ENCODE measurements at places on chromosomes 4 and X. TPM values are rescaled to one million over a fixed set of nuclear protein-coding genes. Genes with fewer than 3 reads are reported as not detected.

The ALPK1 gene
- 14.3 TPM for polyA plus RNA-seq

The GSTCD gene
- polyA plus RNA-seq: 2.0 TPM

The PTPN13 gene
- polyA plus RNA-seq: 17.0 TPM

The LUZP4 gene
- not detected for polyA plus RNA-seq

The ZC4H2 gene
- 9.5 TPM for polyA plus RNA-seq

The GAB1 gene
- 10.7 TPM for polyA plus RNA-seq

The DCTD gene
- 69.5 TPM for polyA plus RNA-seq

The CNOT6L gene
- polyA plus RNA-seq: 20.0 TPM

The FGD1 gene
- polyA plus RNA-seq: 5.3 TPM

The DMP1 gene
- not detected for polyA plus RNA-seq

The NLGN4X gene
- polyA plus RNA-seq: 29.4 TPM

The SSX4B gene
- polyA plus RNA-seq: not detected

The UGT2B11 gene
- not detected for polyA plus RNA-seq

The P2RY8 gene
- 0.54 TPM for polyA plus RNA-seq

The VCX3B gene
- not detected for polyA plus RNA-seq

The MAPK10 gene
- 27.6 TPM for polyA plus RNA-seq

The KIAA0232 gene
- 8.7 TPM for polyA plus RNA-seq

The SERPINA7 gene
- polyA plus RNA-seq: 0.04 TPM

The EMCN gene
- polyA plus RNA-seq: 11.8 TPM

The EFHC2 gene
- polyA plus RNA-seq: 2.3 TPM

The BANK1 gene
- 0.10 TPM for polyA plus RNA-seq

The PCGF3 gene
- 21.7 TPM for polyA plus RNA-seq

The FGF2 gene
- polyA plus RNA-seq: 9.4 TPM

The NHSL2 gene
- polyA plus RNA-seq: 6.9 TPM

The SMIM43 gene
- 0.11 TPM for polyA plus RNA-seq

The PPP4R3C gene
- not detected for polyA plus RNA-seq

The FAM9B gene
- polyA plus RNA-seq: 0.13 TPM

The RAPGEF2 gene
- polyA plus RNA-seq: 26.1 TPM

The MAGEB1 gene
- polyA plus RNA-seq: 0.07 TPM

The RHOH gene
- 0.98 TPM for polyA plus RNA-seq

The GPRASP2 gene
- 42.2 TPM for polyA plus RNA-seq

The GLOD5 gene
- not detected for polyA plus RNA-seq

The ASB12 gene
- 0.62 TPM for polyA plus RNA-seq

The TIGD4 gene
- polyA plus RNA-seq: 0.23 TPM

The CENPE gene
- polyA plus RNA-seq: 0.28 TPM

The RHOXF1 gene
- not detected for polyA plus RNA-seq

The FABP2 gene
- not detected for polyA plus RNA-seq

The NR3C2 gene
- polyA plus RNA-seq: 6.8 TPM

The COL4A5 gene
- 10.2 TPM for polyA plus RNA-seq

The CENPU gene
- 2.4 TPM for polyA plus RNA-seq

The CYLC1 gene
- polyA plus RNA-seq: not detected

The FRG2 gene
- not detected for polyA plus RNA-seq

The CYSLTR1 gene
- polyA plus RNA-seq: 0.25 TPM

The CPLX1 gene
- polyA plus RNA-seq: 0.47 TPM

The PNMA5 gene
- polyA plus RNA-seq: not detected

The HADH gene
- 117 TPM for polyA plus RNA-seq

The ZMAT1 gene
- 9.7 TPM for polyA plus RNA-seq

The MCUB gene
- 7.7 TPM for polyA plus RNA-seq

The PRSS12 gene
- 5.9 TPM for polyA plus RNA-seq

The GAGE12E gene
- not detected for polyA plus RNA-seq

The KLHL4 gene
- polyA plus RNA-seq: 4.7 TPM

The XAGE2 gene
- not detected for polyA plus RNA-seq

The TMEM156 gene
- 1.1 TPM for polyA plus RNA-seq

The HDX gene
- 4.3 TPM for polyA plus RNA-seq

The GPR119 gene
- not detected for polyA plus RNA-seq

The MAGIX gene
- polyA plus RNA-seq: 0.82 TPM

The CLGN gene
- polyA plus RNA-seq: 0.27 TPM

The MAGEA9B gene
- not detected for polyA plus RNA-seq

All from ovary (tissue), 10 donors.